CD4-positive, alpha-beta T cell treated with Interleukin-12 subunit alpha and Interleukin-12 subunit beta, for 1 hour (primary cell): ENCODE measurements at places on chromosomes 6 and 20.

DNA sequence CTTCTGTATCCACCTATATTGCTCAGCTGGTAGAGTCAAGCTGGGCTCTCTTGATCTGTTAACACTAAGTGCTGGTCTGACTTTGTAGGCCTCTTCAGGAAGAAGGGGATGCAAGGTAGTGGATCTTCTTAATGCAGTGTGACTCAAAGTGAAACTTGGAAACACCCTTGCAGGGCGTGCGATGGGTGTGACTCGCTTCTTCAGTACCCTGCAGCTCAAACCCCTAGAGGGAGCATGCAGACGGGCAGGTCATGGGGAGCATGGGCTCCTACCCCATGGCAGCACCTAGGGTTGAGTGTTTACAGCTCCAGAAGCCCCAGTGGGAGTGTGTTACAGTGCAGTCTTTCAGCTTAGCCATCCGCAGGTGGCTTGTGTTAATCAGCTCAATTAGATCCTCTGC is 757 bp upstream of the SAMD3 start:
- DNase-seq: peak; percentile 79

DNA sequence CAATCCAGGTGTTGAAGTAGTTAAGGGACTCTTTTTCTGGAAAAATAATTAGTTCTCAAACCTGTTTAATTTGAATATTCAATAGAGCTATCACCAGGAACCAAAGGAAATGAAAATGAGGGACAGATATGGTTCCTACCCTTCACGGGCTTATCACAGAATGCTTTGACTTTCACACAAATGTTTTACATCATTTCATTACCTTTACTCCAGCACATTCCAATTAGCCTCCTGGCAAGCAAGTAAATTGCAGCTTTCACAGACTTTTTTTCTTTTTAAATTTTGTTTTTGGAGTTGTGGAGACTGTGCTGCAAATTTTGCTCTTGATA is 35.2 kb downstream of the PLEKHG1 start:
- DNase-seq: no peak

DNA sequence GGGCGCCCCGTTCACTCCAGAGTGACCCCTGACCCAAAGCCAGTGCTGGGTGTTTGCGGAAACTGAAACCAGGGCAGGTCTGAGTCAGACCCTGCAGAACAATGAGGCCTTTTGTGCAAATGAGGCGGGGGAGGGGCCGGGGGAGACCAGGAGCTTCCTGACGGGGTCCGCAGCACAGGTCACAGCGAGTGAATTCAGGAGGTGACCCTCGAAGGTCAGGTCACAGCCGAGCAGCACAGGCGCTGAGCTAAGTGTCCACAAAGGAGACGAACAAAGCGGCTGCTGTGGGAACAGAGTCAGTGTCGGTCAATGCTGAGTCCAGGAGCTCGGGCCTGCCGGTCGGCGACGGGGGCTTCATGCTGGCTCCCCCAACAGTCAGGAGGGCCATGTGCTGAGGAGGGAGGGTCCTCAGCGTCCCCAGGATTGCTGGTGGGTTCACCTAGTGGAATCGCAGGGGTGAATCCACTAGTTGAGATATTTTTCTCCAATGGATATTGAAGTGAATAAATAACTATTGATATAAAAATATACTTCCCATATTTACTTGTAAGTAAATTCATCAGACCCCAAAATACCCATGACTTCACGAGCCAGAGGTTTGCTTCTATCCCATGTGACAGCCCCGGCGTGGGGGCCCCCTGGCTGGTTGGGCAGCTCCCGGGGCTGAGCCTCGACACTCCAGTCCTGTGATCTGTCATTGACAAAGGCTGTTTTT is 188.4 kb upstream of the SULF2 start:
- DNase-seq: no peak

GRCh38 chr20:7822772-7823171 is 117.5 kb downstream of the HAO1 start:
- DNase-seq: no peak

DNA sequence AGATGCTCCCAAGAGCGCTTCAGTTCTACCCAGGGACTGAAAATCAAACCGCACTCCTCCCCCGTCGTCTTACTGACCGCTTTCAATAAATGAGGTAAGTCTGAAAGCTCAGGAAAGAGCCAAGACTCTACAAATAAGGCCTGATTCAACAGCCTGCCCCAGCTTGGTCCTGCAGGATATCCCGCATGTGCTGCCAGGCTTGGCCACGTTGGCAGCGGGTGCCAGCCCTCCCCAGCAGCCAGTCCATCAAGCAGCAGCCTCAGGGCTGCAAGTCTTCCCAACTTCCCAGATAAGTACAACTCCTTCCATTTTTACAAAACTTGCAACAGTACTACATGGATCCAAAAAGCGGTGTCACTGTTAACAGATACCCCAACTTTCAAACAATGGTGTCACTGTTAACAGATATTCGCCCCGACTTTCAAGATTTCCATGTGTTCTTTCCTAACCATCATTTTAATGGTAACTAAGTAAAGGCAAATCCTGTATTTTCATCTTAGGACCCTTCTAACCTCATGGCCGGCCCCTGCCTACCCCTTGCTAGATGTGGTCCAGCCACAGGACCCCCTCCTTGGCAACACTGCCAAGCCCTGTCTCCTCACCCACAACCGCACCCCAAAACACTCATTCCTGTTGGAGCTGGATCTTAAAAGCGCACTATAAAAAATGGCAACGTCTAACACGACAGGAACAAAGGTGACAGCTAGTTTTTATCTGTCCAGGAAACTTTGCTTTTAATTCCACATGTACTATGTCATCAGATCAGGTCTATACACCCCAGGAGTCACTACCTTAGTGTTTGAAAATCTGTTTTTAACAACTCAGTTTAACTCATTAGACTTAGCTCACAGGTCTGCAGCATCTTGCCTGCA is 28.0 kb downstream of the DIDO1 start:
- DNase-seq: no peak

DNA sequence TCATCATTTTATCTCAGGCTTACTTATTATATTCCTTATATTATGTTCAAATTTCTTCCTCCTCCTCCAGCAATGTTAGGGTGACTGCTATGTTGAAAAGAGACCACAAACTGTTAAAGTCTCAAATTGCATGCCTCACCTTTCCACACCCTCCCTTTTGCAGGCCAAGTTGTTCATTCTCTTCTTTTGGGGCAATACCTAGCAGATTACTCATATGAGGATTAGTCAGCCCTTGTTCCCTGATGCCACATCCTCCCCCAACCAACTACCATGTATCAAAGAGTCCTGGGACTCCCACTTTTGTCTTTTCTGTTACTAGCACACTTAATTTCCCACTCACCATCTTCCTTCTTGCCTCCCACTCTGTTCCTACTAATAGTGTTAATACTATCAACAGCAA is 434.7 kb downstream of the BCKDHB start:
- DNase-seq: no peak

- DNase-seq: no peak
These were observed 383.8 kb upstream of the CITED2 start for GRCh38 chr6:139758209-139758611.

DNA sequence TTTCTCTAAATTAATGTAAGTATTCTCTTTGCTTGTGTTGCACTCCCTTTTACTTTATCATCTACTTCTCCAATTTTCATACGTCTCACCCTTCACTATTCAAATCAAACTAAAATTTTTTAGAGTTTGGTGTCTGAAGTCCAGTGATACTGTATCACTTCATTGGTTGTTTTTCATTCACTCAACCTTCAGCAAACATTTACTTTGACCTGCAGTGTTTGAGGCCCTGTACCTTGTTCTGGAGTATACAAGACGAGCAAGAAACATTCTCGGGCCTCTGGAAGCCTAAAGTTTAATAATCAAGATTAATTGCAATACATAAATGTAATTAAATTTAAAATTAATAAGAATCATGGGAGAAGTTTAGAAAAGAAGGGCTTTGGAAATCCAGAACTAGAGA is 64.6 kb downstream of the SCAF8 start:
- DNase-seq: no peak

DNA sequence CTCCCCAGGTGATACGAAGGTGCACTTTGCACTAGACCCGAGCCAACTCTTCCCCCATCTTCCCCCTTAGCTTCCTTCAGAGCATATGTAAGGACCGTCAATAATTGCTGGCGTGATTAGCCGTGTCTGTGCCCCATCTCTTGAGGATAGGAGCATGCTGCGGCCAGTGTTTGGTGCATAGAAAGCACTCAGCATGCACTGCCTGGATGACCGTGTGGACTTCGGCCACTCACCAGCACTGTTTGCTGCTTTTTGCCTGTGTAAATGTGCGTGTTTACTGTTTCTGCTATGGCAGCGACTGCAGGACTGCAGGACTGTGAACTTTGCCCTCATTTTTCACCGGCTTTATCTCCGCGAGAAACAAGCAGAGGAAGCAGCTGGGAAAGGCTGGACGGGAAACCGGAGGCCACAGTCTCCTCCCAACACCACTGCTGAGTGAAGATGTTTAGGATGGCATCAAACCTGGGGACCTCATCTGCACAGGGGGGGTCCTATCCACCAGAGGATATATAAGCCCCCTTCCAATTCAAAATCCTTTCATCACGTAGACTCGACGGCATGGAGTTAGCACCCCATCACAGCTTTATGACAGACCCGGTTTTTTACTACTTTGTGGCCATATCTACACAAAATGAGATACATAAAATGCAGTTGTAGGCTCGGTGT is 150.6 kb upstream of the AFDN start:
- DNase-seq: no peak

DNA sequence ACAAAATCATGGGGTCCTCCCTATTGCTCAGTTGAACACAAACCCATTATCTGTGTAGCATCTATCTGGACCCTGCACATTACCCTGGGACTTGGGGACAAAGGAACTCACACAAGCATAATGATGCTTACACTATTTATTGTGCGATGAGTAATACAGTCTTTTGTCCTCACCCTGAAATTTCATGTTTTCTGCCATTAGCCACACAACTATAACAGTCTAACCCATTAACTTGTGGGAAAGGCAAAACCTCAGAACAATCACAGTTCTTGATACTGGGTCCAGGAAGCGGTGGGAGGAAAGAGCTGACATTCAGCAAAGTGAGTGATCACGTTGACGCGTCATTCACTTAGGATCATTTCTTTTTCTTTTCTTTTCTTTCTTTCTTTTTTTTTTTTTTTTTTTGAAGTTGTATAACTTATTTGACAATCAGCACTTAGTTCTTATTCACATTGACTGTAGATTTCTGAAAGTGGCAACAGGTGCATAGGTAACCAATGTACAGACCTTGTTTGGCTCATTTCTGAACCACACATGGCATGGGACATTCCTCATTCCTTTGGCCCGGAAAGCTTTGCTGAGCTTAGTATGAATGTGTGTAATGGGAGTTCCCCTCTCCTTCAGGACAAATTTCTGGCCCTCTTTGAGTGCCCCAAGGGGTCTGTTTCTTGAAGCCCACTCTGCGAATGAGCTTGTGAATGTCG is 94.8 kb upstream of the CNKSR3 start:
- peak; percentile 2 for DNase-seq

DNA sequence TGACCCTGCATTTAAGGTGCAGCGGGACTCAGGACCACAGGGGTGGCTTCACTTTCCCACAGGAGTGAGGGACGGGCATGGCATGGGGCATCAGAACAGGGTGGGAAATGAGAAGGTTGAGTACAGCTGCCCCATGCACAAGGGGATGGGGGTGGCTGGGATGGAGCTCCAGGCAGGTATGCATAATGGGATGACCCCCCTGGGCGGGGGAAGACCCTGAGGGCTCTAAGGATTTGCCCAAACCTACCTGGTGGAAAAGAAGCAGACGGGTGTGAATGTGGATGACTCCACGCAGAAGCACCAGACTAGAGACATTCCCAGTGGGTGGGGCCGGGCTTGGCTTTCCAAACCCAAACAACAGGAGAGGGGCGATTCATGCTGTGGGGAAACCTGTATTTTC is 200.3 kb downstream of the SYNDIG1 start:
- no peak for DNase-seq

- DNase-seq: peak; percentile 73
These were observed 57.2 kb upstream of the ARID1B start for GRCh38 chr6:156719720-156720563.

GRCh38 chr6:56515081-56515905 is 127.4 kb downstream of the DST start:
- no peak for DNase-seq

DNA sequence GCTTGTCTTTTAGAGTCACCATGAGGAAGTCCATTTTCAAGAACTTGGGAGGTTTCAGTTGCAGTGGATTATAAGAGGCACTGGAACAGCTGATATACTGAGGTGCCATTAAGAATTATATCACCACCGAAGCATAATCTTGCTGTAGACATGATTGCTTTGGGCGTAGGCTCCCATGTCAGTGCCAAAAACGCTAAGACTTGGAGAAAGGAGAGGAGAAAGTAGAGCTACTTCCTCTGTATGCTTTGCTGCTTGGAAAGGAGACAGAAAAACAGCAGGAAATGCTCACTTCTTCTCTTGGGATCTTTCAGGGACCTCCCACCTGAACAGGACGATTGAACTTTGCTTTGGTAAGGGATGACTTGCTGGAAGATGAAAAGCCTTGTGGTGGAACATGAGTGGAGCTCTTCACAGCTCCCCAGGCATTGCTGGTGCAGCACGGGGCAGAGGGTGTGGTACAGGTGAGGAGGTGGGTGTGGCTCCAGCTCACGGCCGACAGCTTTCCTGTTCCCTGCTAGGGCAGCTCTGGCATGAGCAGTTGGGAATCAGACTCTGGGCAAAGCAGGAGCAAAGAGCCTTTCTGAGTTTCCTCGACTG is 190.4 kb upstream of the JAG1 start:
- DNase-seq: no peak

DNA sequence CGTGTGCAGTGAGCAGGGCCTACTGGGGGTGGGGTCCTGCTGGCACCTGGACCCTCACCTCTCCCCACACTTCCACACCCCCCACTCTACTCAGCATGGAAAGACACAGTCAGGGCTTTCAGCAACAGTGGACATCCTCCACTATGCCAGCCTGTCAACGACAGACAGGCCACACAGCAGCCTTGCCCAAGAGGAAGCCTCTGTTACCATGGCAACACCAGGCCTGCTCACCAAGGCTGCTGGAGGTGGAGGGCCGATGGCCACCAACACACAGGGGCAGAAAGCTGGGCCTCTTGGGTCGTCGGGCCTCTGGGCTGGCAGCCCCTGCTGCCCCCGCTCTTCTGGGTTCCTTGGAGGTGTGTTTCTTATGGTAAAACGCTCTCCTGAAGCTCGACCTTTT is 13.6 kb downstream of the BNIP5 start:
- no peak for DNase-seq
